ENCODE measurements at places on chromosomes 16 and 17.

GRCh38 chr16:84475643-84476240, 28.7 kb downstream of the MEAK7 start:
- DNase-seq: no peak

DNA sequence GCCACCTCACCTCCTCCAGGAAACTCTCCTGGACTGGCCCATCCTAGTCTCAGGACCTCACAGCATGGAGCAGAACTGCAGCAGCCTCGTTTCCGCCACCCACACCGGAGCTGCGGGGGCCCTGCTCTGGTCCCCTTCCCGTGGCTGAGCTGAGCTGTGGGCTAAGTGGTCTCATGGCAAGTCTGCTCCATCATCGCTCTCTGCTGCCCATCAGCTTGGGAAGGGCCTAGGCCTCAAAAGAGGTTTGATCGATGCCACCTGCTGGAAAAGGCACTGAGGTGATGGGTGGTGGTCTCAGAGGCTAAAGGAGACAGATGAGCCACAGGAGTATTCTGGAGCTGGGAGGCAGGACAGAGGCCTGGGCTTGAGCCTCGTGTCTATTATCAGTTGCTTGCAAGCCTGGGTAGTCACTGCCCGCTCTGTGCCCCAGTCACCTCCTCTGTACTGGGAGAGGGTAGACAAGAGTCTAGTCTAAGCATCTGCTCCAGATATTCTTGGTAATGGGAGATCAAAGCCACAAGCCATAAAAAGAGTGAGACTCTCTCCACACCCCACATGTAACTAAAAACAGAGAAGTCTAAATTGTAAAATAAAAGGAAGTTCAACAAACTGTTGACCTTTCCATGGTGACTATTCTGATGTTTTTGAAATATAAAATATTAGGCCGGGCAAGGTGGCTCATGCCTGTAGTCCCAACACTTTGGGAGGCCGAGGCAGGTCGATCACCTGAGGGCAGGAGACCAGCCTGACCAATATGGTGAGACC, 1.6 kb downstream of the ITGAE start:
- DNase-seq: no peak

DNA sequence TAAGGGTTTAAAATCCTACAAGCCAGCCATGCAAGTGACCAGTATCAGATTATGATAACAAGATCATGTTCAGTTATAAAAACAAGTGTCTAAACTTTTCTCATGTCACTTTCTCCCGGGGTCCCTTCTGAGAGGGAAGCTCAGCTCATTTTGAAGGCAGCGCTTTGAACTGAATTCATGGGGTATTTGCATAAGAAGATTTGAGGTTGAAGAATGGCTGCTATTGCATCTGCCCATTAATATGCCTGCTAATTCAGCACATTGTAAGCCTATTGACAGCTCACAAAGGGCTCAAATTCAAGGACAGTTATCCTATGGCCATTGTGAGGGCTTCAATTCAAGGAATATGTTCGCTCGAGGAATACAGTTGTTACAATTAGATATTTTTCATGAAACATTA, 290.2 kb upstream of the IRX3 start:
- no peak for DNase-seq

GRCh38 chr16:88835383-88835782, 21.4 kb downstream of the GALNS start:
- DNase-seq: no peak

GRCh38 chr17:50931144-50931908, 65.2 kb upstream of the TOB1 start:
- DNase-seq: no peak

DNA sequence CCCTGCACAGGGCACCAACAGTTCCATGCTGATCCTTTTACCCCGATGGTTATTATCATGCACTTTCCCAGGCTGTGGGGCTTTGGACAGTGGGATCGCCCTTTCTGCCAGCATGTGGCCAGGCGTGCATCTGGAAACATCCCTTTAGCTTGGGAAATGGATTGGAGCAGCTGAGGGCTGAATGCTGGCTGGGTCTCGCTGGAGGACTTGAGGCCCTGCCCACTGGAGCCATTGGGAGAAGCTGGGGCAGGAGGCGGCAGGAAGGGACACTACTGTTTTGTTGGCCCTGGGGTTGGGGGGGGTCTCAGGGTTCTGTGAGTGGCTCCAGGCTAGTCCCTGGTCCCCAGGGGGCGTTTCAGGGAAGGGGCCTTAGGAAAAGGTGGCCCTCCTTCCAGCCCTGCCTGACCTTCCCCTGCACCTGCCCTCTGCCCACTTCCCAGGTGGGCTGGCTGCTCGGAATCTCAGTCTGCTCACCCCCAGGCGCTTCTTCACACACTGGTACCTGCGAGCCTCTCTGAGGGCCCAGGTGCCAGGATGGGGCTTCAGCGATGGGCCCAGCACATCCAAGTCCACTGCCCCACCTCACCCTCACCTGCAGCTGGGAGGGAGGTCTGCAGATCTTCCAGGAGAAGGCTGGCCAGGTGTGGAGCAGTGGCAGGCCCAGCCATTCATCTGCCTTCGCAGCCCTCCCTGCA, 1.6 kb upstream of the ADGRG3 start:
- DNase-seq: no peak

All from activated T-helper 1 cell treated with anti-CD3 and anti-CD28 coated beads, Interleukin-2, amount 50 U/mL, for 16 hours (primary cell).